ENCODE measurements at places on chromosomes 1 and 21. TPM values are rescaled to one million over a fixed set of nuclear protein-coding genes. Genes with fewer than 3 reads are reported as not detected.

Gene FCGR2B
- total RNA-seq, result not detected

Gene HHAT
- 5.3 TPM for total RNA-seq

DNA sequence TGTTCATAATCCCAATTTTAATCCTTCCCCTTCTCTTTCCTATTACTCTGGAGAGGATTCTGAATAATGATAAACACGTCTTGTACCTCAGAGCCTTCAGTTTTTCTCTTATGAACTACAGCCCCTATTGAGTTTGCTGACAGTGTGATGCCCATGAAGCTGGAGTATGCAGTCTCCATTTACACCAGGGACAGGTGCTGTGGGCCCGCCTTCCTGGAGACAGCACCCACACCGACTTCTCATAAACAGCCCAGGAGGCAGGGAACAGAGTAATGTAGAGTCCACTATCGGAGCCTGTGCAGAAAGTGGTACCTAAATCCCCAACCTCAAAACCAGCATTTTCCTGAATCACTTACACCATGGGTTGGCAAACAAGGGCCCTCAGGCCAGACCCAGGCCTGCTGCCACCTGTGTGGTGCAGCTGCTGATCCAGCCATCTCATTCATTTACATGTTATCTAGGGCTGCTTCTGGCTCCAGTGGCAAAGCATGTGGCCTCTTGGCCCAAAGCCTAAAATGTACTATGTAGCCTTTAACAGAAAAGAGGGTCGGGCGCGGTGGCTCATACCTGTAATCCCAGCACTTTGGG is 95.1 kb upstream of the KRTAP19-8 start:
- no peak for DNase-seq

Gene SERPINC1
- not detected for total RNA-seq

GRCh38 chr1:82994616-82995263 is 1004.2 kb downstream of the TTLL7 start:
- DNase-seq, result no peak
